ENCODE measurements at places on chromosomes 1 and 21. TPM values are rescaled to one million over a fixed set of nuclear protein-coding genes. Genes with fewer than 3 reads are reported as not detected.

Gene OR6K3
- total RNA-seq = not detected

Gene MX1
- total RNA-seq = 38.7 TPM

Gene CMPK1
- total RNA-seq = 146 TPM

DNA sequence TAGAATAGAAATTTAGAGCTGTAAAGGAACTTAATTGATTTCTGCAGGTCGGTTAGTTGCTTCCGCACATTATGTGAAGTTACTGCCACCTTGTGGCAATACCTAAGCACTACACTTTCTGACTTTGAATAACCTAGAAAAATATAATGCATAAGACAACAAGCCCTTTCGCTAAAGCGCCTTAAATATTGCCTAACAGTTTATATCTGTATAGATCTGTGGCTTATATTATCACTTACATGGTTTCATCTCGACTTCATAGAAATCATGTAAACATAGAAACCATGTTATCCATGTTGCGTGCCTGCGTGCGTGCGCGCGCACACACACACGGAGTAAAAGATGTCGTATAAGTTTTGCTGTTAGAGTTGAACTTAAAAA lies 10.9 kb upstream of the IFI16 start:
- DNase-seq = peak; percentile 52

- DNase-seq = no peak
These were observed 16.0 kb upstream of the CHAF1B start for GRCh38 chr21:36369064-36369685.

- no peak for DNase-seq
These were observed 33.5 kb upstream of the RAP1A start for GRCh38 chr1:111586112-111586511.

All from Daoy (cell line).